ENCODE measurements at places on chromosomes 1 and 21.

DNA sequence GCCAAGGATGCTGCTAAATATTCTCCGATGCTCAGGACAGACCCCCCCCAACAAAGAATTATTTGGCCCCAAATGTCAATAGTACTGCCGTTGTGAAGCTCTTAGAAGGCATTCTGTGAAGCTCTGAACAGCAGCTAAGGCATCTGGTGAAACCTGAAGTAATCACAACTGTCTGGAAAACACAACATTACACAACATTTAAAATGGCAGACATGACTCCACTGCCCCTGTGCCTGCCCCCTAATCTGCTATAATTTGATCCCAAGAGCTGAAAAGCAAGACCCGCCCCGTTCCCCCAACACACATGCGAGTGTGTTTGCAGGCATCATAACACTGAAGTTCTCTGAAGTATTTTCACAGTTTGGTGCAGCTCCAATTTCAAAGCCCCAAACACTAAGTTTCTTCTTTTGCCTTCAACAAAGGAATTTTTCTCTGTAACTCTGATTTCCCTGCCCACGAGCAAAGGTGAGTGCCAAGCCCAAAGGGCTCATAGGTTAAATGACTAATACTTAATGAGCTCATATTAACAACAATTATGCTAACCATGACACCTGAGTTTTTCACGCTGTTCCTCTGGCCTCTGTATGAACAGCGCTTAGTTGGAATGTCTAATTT is 129.2 kb downstream of the CLIC6 start:
- DNase-seq: no peak

- DNase-seq: no peak
Observed at GRCh38 chr21:35354078-35354477, 305.0 kb upstream of the RUNX1 start.

- no peak for DNase-seq
Observed at GRCh38 chr1:15287035-15287979, 40.3 kb downstream of the FHAD1 start.

- no peak for DNase-seq
Observed at GRCh38 chr1:176515310-176515709, 52.3 kb downstream of the PAPPA2 start.

DNA sequence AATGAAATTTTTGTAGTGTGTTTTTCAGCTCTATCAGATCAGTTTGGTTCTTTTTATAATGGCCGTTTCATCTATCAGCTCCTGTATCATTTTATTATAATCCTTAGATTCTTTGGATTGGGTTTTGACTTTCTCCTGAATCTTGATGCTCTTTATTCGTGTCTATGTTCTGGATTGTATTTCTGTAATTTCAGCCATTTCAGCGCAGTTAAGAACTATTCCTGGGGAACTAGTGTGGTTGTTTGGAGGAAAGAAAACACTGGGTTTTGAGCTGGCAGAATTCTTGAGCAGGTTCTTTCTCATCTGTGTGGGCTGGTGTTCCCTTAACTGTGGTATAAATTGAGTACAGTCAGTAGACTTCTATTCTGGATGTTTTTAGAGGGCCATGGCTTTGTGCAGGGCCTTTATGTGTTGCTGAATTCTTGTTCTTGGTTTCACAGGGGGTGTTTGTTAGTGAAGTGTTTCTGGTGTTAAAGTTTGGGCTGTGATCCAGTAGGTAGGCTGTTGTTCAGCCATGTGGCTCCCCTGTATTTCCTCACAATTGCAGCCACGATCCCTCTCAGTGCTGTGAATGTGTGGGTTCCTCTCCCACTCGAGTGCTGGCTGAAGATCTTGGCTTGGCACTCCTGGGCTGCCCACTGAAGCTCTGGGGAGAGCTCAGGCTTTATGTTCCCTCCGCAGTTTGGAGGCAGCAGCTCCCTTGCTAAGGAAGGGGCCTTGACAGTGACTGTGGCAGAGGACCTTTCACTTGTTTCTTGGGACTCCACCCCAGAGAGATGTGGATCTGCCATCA is 56.0 kb upstream of the CCDC190 start:
- DNase-seq: no peak

- no peak for DNase-seq
Observed at GRCh38 chr1:183178545-183178944, 7.5 kb upstream of the LAMC2 start.

- no peak for DNase-seq
Observed at GRCh38 chr1:156262461-156263287, 14.8 kb upstream of the PAQR6 start.

- DNase-seq: peak; percentile 32
Observed at GRCh38 chr1:8560611-8561544, 243.0 kb downstream of the SLC45A1 start.

DNA sequence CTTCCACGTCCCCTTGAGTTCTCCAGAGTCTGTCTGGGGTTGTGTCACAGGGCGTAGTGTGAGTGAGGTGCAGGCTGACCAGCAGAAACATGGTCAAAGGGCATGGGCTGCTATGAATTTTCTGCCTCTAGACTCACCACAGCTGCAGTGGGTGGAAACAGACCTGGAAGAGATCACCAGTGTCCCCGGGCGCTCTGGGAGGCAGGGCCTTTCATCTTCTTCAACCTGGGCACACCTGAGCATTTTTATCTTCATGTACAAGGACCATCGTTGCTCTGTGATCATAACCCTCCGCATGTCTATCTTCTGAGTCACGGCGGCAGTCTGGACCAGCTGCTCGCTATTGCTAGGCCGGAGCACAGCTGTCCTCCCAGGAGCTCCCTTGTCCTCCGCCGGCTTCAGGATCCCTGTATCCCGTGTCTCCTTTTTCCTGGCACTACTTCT is 29.6 kb downstream of the DEGS1 start:
- DNase-seq: no peak

DNA sequence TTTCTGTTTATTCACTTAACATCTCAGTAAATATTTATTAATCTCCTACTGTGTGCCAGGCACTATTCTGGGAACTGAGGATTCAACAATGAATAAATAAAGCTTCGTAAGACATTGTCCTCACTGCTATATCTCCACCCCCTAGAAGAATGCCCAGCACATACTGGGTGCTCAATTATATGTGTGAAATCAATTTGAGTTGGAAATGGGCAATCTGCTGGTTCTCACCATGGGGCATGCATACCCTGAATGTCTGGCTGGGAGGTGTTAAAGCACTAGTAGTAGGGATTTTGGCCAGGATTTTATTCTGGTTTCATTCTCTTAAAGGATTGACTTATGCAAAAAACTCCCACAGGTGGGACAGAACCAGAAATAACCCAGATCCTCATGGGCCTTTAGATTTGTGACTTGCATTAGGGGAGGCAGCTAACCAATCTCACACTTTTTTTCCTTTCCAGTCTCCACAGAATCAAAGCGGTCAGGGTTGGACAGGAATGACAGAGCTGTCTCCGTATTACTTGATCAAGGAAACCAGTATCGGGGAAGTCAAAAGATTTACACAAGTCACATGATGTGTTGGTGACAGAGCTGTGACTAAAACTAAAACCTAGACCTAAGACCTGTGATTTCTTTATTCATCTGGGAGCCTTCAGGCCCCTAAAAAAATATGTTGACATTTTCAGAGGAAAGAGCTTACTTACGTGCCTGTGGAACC is 12.8 kb downstream of the GFI1 start:
- DNase-seq: no peak

DNA sequence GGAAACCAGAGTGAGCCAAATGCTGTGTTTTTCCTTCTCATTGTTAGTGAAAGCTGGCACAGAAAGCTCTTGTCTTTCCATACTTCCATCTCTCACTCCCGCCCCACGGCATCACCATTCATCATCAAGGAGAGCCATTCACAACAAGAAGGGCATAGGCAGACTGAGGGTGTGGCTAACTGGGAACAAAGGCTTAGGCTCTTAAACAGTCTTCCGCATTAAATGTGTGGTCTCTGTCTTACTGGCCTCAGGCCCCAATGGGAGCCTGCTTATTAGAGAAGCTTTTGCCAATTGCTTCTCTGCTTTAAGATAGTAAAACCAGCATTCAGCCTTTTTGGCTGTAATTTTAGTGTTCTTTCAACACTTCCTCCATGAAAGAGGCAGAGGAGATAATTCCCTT is 51.4 kb downstream of the TNFSF18 start:
- no peak for DNase-seq

DNA sequence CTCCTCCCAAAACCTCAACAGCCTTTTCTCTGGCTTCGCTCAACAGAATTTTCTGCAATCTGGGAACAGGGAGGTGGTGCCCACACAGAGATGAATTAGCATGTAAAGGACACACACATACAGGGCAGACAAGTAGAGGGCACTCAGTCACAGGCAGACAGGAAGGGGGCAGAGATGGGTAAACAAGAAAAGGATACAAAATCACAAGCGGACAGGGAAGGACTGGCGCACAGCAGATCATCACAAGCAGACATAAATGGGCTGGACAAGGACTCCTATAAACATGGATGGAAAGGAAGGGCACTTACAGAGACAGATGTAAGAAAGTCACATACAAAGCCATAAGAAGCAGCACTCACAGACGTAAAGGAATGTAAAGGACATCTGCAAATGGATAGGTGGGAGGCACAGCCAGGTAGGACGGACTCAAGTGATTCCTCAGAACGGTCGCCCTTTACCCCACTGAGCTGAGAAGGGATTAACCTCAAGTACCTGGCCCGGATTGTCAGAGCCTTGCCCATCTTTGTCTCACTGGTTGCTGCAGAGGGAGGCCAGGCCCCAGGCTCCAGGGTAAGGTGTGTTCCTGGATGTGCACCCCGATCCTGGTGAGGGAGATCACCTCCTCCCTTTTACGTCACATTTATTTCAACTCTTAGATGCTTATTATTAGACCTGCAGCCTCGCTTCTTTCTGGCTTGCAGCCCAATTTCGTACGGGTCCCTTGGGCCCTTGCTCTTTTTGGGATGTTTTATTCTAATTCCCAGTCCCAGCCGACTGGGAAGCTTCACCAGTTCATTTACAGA is 836 bp upstream of the PRCC start:
- DNase-seq: peak; percentile 58

DNA sequence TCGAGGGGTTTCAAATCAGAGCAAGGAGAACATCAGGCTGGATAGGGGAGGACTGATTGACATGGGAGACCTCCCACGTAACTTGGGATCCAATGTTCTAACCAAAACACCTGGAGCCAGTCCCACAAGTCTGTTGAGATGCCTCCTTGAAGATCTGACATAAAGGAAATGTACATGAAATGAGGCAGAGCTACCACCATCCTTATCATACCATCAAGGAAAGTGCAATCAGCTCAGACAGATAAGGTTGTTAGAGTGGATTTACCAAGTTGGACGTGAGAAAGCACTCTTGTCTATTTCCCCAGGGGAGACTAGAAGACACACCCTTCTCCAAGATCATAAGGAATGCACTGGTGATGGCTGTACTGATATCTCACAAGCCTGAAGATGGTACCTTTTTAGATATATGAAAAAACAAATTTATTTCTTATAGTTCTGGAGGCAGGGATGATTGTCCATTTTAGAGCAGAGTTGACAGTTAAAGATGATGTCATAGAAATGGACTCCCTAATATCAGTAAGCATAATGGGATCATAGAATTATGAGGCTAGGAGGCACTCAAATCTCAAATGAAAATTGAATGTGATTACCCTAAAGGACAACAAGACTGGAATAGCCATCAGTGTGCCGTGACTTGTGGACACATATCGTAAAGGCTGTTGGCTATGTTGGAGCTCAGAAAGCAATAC is 129.1 kb upstream of the RAB4A start:
- DNase-seq: no peak

- DNase-seq: no peak
Observed at GRCh38 chr1:161153176-161153575, 602 bp upstream of the UFC1 start.

- no peak for DNase-seq
Observed at GRCh38 chr1:44032170-44032790, 1.0 kb upstream of the SLC6A9 start.

DNA sequence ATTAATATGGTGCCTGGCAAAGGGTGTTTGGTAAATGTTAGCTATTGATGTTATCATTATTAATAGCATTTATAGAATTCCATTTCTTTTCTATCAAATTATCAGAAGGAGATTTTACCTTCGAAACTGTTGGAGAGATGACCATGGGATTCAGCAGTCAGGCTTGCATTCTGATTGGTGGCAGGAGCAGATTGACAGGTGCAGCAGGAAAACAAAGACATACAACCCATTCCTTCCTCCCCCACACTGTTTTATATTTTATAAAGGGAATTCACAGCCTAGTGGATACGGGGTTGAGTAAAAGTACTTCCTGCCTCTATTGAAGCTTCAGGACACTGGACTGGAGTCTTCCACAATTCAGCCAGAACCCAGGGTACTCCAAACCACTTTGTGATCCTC is 55.1 kb upstream of the SYT14 start:
- DNase-seq: no peak

GRCh38 chr1:183937611-183938010 is 99.9 kb downstream of the COLGALT2 start:
- no peak for DNase-seq

- DNase-seq: no peak
Observed at GRCh38 chr1:157487096-157487495, 65.2 kb downstream of the FCRL5 start.

DNA sequence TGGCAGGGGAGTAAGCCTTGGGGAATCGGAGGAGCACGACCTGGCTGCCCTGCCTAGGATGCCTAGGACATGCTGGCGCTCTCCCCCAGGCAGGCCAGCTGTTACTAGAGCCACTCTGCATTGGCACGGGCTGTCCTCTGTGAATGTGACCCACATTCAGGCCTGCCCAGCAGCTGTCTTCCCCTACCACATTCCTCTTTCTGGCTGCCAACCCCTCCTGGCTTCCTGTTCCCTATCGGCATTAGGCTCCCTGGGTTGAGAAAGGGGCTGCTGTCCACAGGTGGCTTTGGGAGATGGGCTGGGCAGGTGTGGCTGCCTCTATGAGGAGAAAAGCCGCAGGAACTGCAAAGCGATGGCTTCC is 2.3 kb upstream of the NFASC start:
- DNase-seq: peak; percentile 41

GRCh38 chr1:14602136-14602535 is 3.7 kb downstream of the KAZN start:
- DNase-seq: peak; percentile 3

- DNase-seq: no peak
Observed at GRCh38 chr1:166999075-166999474, 10.0 kb downstream of the MAEL start.

DNA sequence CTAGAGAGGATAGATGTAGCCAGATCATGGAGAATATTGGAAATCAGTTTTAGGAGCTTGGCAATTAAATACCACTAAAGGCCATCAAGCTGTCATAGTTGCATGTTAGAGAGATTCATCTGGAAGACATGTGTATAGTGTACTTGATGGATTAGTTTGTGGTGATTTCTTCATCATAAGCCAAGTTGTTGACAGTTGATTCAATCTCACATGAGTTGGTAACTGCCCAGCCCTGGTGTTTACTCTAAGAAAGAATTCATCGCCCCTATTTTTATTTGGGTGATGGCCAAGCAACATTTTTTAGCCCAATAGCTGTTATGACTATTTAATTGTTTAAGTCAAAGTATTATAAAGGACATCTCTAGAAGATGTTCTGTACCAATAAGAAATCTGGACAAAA is 737.6 kb downstream of the PLA2G4A start:
- DNase-seq: no peak

DNA sequence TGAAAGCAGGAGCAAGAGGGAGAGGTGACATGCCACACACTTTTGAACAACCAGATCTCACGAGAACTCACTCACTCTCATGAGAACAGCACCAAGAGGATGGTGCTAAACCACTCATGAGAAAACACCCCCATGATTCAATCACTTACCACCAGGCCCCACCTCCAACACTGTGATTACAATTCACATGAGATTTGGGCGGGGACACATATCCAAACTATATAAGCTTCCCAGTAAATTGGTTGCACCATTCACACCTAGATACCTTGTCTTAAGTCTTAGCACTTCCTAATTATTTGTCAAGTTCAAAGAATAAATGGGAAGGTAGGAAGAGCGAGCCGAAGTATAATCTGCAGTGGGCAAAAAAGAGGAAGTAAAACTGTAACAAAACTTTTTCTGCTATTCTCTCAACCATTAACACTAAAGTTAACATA is 34.3 kb downstream of the AMY1C start:
- DNase-seq: no peak

Data from NCI-H146 (cell line).